ENCODE measurements at places on chromosomes 5 and 9. TPM values are rescaled to one million over a fixed set of nuclear protein-coding genes. Genes with fewer than 3 reads are reported as not detected.
A peak's percentile ranks its signal among the peaks of the same experiment; 100 is the strongest.

- no peak overlapping the region for H3K4me3 ChIP-seq
- H3K27ac ChIP-seq: no peak overlapping the region
- H3K4me1 ChIP-seq: no peaks in the 10 kb centered on the region
- H3K36me3 ChIP-seq: no peaks in the 10 kb centered on the region
- no peak for DNase-seq
Observed at GRCh38 chr9:71025201-71025600, 96.2 kb downstream of the TRPM3 start.

- no peak overlapping the region for H3K27ac ChIP-seq
- no peak overlapping the region for H3K4me3 ChIP-seq
- no peak for DNase-seq
- no peaks in the 10 kb centered on the region for H3K4me1 ChIP-seq
- no peaks in the 10 kb centered on the region for H3K27me3 ChIP-seq
Observed at GRCh38 chr5:137292461-137293027, 206.6 kb downstream of the SPOCK1 start.

TXNDC15 gene
- polyA plus RNA-seq: 78.1 TPM

GRCh38 chr5:81253875-81254274 lies 20.8 kb downstream of the CKMT2 start:
- H3K36me3 ChIP-seq: no peaks in the 10 kb centered on the region
- H3K27ac ChIP-seq: no peak overlapping the region
- no peak for DNase-seq
- H3K4me1 ChIP-seq: no peaks in the 10 kb centered on the region
- no peaks in the 10 kb centered on the region for H3K27me3 ChIP-seq
- no peak overlapping the region for H3K4me3 ChIP-seq

NCS1 gene
- polyA plus RNA-seq: 17.1 TPM

GRCh38 chr5:17415321-17415758 lies 82.7 kb upstream of the TAF11L2 start:
- no peaks in the 10 kb centered on the region for H3K4me1 ChIP-seq
- no peaks in the 10 kb centered on the region for H3K36me3 ChIP-seq
- no peak overlapping the region for H3K4me3 ChIP-seq
- DNase-seq: peak; percentile 21
- no peaks in the 10 kb centered on the region for H3K27me3 ChIP-seq

DNA sequence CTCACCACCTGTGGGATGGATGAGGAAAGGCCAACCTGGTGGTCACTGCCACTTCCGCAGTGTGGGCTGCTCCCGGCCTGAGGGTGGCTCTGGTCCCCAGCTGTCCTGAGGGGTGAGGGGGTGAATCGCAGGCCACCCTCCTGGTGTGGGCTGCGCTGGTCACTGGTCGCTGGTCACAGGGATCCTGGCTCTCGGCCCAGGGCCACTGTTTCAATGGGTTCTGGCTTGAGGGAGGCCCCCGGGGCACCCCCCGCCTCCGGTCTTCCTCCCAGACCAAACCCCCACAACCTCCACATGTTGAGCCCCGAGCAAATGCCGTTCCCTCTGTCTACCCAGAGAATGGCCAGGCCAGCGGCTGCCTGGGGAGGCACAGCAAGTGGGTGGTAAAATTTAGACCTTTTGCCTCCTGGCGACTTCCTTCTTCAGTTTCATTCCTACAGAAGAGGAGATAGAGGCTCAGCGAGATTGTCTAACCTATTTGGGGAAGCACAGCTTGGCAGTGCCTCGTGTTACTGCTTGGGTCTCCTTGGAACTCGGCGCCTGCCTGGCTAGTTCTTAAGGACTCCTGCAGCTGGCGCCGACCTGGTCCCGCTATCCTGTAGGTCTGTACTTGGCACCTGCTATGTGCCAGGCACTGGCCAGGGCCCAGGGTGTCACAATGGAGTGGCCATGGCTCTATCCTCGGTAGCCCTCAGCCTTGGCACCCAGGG lies 48.2 kb downstream of the RXRA start:
- peak overlapping the region; percentile 35 for H3K4me3 ChIP-seq
- peaks cover 100% of the 10 kb centered on the region for H3K4me1 ChIP-seq
- H3K36me3 ChIP-seq: no peaks in the 10 kb centered on the region

TESK1 gene
- 36.2 TPM for polyA plus RNA-seq

S100Z gene
- 0.57 TPM for polyA plus RNA-seq
